ENCODE measurements at places on chromosomes 3 and 15.

DNA sequence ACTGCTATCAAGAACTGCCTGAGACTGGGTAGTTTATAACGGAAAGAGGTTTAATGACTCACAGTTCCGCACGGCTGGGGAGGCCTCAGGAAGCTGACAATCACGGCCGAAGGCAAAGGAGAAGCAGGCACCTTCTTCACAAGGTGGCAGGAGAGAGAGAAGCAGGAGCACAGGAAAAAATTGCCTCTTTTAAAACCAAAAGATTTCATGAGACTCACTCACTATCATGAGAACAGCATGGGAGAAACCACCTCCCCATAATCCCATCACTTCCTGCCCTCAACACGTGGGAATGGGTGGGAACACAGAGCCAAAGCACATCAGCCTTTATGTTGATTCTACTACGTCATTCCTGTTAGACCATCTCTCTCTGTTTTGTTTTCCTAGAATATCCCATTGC is 650.9 kb upstream of the SEMA6D start:
- DNase-seq = no peak

GRCh38 chr3:143718463-143718862 is 129.8 kb downstream of the SLC9A9 start:
- no peak for DNase-seq

- peak; percentile 15 for DNase-seq
Measured at GRCh38 chr15:98845138-98845884, 162.3 kb downstream of the PGPEP1L start.

DNA sequence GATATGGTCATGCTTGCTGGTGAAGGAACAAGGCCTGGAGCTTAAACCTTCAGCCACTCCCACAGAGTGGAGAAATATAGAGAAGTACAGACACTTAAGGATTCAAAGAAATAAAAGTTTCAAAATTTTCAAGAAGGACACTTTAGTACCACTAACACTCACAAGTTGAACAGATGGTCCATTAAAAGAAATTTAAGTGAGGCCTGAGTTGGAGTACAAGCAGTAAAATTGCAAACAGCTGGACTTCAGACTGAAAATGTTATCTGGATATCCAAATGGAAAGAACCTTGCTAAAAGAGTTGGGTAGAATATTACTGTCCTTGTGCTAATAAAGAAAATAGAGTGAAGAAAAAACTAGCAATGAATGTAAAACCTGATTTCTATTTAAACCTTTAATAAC is 397.1 kb upstream of the KCNMB2 start:
- DNase-seq = no peak

DNA sequence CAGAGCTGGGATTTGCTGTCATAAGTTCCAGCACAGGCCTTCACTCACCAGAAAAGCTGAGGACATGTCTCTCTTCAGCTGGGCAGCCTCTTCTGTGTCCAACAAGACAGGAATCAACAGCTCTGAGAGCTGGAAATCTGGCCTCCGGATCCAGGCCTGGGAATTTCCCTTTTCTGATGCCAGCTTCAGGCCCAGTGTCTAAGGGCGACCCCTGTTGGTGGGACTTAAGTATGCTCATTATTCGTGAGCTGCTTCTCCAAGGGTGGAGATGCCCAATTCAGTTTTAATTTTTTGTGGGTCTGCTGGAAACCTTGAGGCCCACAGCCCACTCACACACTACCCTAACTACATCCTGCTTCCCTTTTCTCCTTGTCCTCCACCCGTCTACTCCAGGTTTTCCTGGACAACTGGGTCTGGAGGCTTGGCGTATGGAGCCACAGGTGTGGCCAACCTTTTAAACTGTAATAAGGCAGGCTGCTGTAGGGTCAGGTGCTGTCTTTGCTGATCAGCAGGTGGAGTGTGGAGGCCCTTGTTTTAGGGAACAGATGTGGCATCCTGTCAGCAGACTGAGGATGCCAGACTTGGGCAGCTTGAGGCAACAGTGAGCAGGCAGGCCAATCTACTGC is 2.6 kb upstream of the CEMIP start:
- peak; percentile 44 for DNase-seq

DNA sequence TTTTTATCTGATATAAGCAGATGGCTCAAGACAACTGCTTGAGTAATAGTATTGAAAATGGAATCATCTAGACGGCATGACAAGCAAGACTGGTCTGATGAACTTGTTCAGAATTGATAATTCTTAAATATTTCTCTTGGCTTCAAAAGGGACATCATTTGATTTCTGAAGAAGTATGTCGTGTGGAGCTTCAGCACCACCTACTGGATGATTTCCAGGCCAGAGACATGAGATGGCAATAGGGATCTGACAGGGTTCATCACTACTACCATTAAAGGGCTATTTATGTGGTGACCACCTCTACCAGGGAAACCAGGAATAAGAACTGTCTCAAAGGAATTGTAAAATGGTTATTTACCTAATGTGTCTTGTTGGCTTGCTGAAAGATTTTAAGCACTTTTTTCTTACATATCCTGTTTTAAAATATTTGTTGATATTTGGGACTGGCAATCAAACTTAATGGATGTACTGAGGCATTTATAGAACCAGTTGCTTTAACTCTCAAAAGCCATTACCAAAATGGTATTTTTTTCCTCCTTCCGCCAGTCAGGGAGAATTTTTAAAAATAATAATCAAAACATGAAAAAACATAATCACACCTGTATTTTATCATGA is 99.5 kb upstream of the FAM98B start:
- DNase-seq = peak; percentile 52

- no peak for DNase-seq
Measured at GRCh38 chr3:12807601-12808359, 11.3 kb downstream of the CAND2 start.

- no peak for DNase-seq
Measured at GRCh38 chr3:14285548-14285925, 106.9 kb downstream of the LSM3 start.

GRCh38 chr3:44682182-44682896 is 30.1 kb upstream of the ZNF502 start:
- DNase-seq = no peak

DNA sequence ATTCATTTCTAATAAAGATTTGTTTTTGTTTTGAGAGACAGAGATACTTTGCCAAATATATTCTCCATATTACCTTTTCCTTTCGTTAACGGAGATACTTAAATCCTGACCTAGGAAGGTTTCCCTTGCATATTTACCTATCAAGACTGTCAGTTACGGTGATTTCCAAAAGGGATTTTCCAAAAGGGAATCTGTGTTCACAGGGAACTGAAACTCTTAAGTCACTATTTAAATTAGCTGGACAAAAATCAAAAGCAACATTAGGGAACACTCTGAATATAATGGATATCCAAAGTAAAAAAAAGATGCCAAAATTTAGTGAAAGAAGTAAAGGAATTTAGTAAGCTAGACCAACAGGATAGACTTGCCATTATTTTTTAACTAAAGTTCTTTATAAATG is 576 bp downstream of the LRRFIP2 start:
- DNase-seq = no peak

- DNase-seq = no peak
Measured at GRCh38 chr3:49901366-49902339, 2.0 kb downstream of the MST1R start.

DNA sequence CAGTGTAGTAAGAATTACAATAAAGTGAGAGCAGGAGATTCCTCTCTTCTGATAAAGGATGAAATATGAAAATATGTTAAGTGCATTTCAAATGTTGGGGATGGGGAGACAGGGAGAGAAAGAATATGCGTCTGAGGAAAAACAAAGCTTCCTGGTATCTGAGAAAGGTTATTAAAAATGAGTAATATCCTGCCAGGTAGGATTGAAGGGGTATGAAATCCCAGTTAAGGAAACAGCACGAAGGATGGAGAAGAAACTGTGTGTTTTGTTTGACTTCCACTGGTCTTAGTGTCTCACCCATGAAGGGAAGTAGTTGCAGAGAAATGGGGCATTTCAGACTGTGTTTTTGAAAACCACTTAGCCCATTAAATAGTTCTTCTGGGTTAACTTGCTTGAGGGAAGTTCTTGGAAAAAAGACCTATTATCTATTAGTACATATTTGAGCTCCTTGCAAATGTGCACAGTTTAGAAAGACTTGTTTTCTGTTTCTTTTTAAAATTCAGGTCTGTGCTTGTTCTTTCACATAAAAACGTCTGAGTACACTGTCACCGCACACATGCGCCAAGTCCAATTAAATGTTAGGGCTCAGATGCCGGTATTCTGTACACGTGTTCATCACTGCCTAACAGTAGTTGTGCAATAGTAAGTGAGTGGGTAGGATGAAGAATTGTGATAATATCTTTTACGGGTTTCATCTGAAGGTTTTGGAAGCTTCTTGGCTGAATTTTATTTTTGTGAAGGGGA is 196.1 kb upstream of the P2RY1 start:
- no peak for DNase-seq

DNA sequence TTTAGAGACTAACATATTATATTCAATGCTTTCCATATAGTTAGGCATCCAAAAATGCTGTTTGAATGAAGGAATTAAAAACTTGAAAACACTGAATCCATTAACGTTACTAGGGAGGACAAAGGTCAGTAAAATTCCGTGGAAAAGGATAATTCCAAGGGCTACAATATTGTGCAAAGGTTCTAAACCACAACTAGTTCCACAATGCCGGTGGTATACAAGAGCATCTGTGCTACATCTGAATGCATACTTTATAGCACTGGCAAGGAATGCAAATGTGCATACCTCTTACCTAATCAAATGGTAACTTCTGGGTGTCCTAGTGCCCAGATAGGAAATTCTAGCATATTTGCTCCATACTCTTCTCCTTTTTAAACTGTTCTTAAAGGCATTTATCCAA is 2.2 kb downstream of the ICE2 start:
- no peak for DNase-seq

DNA sequence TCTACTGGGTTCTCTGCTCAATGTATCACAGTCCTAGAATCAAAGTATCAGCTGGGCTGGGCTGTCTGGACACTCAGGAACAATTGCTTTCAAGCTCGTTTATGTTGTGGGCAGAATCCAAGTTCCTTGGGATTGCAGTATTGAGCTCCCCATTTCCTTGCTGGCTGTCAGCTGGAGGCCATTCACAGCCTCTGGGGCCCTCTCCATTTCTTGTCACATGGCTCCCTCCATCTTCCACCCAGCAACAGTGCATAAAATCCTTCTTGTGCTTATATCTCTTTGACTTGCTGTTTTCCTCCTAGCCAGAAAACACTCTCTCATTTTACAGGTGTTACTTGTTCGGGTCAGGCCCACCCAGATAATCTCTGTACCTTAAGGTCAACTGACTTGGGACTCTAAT is 363.5 kb downstream of the IGSF11 start:
- DNase-seq = no peak

- DNase-seq = no peak
Measured at GRCh38 chr15:57370929-57371328, 5.4 kb upstream of the CGNL1 start.

- no peak for DNase-seq
Measured at GRCh38 chr15:75032395-75032794, 9.0 kb downstream of the PPCDC start.

GRCh38 chr3:179672918-179673317 is 20.1 kb downstream of the USP13 start:
- no peak for DNase-seq

DNA sequence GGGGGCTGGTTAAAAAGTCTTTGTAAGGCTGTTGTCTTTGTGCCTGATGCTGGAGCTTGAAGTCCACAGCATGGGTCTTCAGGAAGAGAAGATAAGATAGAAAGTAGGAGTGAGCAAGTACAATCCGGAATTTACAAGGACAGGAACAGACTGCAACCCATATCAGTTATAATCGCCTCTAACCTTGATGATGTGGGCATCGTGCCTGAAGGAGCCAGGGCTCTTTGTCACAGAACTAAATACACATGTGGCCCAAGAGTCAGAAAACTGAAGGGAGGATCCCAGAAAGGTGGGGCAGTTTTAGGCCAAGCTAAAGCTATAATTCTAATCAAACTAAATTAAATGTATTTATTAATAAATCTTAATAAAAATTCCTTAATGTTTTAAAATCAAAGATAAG is 132.2 kb downstream of the TMCO5A start:
- DNase-seq = no peak

DNA sequence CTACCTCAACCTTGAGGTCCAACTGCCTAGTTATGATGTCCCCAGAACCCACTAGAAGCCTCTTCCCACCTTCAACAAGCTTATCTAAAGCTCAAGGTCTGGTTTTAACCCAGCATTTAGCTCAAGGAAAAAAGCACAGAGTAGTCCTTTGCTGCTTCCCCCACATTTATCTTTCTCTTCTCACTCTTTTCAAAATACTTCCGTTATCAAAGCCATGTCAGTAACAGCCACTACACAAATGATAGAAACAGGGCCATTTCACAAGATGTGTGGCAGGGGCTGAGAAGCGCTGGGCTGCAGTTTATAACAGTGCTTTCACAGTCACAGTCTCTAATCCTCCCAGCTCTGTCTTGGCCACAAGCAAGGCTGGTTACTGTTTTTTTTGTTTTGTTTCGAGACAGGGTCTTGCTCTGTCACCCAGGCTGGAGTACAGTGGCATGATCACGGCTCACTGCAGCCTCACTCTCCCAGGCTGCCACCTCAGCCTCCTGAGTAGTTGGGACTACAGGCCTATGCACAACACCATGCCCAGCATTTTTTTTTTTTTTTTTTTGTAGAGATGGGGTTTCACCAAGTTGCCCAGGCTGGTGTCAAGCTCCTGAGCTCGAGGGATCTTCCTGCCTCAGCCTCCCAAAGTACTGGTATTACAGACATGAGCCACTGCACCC is 218.8 kb downstream of the OSBPL10 start:
- DNase-seq = no peak

DNA sequence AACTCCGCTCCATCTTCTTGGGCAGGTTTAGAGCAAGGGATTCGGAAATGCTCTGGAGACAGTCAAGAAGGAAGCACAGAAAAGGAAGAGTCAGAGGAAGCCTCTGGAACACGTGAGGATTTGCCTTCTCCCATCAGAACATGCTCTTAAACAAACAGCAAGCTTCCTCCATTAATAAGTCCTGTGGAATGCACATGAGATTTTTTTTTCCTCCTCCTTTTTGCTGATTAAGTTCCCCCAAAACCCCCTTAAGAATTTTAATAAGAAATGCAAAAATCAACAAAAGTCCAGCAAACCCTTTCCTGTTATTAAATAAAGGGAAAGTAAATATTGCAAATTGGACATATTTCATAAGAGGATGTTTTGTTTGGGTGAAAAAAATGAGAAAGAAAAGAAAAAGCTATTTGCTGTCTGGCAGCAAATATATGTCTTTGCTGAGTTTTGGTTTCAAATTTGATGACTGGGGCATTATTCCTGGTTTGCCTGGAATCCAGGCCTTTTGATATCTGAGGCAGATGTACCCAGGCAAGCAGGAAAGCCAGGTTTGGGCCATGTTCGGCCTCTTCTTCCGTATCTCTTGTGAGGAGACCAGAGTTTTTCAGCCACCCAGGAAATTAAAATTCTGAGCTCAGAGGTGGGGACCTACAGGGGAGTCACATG is 7.9 kb upstream of the TSEN2 start:
- DNase-seq = no peak

DNA sequence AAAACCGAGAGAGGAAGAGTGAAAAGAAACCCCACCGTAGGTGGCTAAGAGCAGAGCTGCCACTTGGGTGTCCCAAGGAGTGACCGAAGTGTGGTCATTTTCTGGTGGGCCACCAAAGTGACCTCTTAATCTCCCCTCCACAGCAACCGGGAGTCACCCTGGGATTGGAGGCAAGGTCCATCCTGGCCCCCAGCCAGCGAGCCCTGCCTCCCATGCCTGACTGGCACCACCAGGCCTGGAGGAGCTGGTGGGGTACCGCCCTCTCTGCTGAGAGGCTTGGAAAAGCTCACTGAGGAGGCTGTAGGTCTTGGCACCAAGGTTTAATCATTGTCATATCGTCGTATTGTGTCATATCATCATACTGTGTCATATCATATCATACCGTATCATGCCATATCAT is 74.0 kb upstream of the TRPM1 start:
- DNase-seq = no peak

- no peak for DNase-seq
Measured at GRCh38 chr15:73482166-73482565, 39.2 kb downstream of the REC114 start.
